ENCODE measurements at places on chromosomes 6 and 20.

GRCh38 chr6:16136621-16137450 lies 8.0 kb downstream of the MYLIP start:
- DNase-seq = peak; percentile 69

- DNase-seq = no peak
Observed at GRCh38 chr20:47111576-47111975, 216.9 kb downstream of the EYA2 start.

GRCh38 chr6:9564021-9564420 lies 850.9 kb downstream of the TFAP2A start:
- DNase-seq = no peak

GRCh38 chr20:48411245-48411644 lies 416.6 kb downstream of the PREX1 start:
- DNase-seq = no peak

- DNase-seq = no peak
Observed at GRCh38 chr20:58697867-58698703, 5.5 kb downstream of the NPEPL1 start.

DNA sequence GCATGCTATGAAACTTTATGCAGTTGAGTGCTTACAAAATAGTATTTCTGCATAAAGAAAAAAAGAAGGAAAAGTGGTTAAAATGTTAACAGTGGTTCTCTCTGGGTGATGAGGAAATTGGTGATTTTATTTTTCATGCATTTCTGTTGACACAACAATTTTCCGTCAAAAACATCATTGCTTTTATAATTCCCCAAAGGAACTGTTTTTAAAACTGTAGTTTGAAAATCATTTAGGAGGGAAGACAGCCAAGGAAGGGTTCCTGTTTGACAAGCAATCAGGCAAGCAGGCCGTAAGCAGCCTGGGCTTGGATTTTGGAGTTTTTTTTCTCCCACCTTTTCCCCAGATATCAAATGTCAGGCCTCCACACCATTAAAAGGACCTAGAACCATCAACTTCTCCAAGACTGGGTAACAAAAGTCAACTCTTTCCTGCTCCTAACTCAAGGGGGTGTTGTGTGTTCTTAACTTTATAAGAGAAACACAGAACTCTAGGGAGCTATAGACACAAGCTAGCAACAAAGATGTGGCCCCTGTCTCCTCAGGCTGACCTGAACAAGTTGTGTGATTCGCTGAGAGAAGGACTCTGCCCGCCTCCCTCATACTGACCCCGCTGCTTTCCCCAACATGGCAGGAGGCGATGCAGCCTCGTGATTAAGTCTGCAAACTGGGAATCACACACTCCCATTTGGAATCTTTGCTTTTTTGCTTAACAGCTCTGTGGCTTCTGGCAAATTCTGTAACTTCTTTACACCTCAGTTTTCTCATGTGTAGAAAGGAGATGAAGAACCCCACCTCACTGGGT lies 146.6 kb downstream of the BCAS1 start:
- DNase-seq = no peak

DNA sequence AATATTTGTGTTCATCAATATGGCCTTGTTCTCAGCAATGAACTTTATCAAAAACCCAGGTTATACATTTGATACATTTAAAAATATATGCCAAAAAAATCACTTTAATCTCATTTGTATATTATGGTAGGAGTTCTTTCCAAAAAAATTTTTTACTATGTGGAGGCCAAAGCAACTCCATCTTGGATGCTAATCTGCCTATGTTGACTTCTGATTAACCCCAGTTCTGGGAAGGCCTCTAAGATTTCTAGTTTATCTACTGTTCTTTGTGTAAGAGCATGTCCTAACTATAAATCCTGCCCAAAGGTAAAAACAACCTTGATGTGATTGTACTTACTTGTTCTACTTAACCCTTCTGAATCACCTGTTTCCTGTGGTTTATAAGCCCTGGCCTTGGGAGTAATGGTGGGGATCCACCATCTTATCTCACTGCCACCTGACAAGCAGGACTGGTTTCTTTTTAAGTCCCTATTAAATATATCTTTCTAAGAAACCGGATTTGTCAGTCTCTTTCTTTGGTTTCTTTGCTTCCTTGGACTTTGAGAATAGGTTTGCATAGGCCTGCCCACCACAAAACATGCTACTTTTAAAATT lies 46.7 kb downstream of the RNGTT start:
- DNase-seq = no peak

- no peak for DNase-seq
Observed at GRCh38 chr6:27892649-27893058, 19.5 kb downstream of the OR2B2 start.

- DNase-seq = no peak
Observed at GRCh38 chr6:137780447-137781034, 86.5 kb upstream of the TNFAIP3 start.

DNA sequence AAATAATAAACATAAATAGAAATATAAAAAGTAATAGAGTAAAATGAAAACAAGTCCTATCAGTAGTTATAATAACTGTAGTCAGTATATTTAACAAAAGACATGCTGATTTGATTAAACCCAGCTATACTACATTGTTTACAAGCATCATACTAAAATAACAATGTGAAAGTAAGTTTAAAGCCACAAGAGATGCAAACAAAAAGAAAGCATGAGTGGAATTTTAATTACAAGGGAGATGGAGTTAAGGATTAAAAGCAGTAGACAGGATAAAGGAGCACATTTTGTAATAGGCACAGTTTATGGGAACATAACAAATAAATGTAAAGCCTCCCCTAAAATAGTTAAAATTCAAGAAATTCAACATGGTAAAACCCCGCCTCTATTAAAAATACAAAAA lies 41.5 kb downstream of the SENP6 start:
- DNase-seq = no peak

- no peak for DNase-seq
Observed at GRCh38 chr6:164692772-164693510, 616.5 kb downstream of the C6orf118 start.

DNA sequence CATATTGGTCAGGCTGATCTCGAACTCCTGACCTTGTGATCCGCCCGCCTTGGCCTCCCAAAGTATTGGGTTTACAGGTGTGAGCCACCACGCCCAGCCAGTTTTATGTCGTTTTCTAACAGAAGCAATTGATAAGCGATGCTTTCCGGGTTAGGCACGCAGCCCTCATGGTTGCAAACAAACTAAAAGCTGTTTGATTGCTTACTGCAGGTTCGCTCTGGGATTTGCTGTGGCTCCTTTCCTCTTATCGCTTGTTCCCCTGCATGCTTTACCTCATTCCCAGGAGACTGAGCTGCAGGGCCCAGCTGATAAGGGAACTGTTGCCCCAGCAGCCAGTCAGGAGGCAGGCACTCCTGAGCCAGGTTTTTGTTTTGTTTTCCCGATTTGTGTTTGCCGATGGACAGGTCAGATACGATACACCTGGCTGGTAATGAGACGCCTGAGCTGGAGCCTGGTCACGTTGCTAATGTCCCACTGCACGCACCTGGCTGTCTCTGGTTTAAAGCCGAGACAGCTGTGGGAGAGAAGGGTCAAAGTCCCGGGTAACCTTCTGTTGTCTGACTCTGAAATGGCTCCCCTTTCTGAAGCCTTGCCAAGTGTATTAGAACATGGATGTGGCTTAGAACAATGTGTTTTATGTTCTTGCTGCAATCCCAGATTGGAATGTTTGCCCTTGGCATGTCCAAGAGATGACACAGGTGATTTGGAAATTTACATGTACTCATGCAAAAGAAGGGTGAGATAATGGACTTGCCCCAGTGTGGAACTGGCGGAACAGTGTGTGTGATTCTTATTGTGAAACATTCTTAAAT lies 19.9 kb downstream of the DSP start:
- peak; percentile 44 for DNase-seq

GRCh38 chr20:13101706-13102105 lies 92.9 kb downstream of the SPTLC3 start:
- no peak for DNase-seq

DNA sequence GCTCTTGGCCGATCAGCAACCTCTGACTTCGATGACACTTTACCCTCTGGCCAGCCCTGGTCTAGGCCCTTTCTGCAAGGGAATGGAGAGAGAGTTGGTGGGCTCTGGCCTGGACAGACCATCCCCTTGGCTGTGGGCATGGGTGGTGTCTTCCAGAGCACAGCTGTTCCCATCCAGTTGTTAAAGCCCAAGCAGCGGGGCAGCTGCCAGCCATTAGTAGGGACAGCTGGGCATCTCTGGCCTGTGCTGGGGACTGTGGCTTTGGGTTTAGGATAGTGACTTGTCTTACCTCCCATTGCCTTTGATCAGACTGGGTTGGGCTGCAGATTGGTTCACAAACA lies 2.8 kb downstream of the CDC25B start:
- no peak for DNase-seq

- no peak for DNase-seq
Observed at GRCh38 chr6:84344005-84344404, 116.6 kb upstream of the CEP162 start.

DNA sequence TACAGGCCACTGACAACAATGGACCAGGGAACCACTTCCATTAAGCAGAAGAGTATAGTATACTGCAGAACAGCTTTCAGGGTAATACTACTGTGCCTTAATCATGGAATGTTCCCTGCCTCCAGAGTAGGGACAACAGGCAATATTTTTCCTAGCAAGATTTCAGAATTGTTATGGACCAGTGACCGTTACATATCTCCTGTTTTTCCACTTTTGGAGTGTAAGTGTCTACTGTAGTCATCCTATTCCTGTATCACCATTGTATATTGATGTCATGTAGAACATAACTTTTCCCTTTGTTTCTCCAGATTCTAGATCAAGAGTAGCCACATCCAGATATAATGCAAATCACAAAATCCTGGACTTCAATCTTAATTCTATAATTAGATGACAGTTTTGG lies 1.9 kb upstream of the GJE1 start:
- no peak for DNase-seq

GRCh38 chr6:19864285-19864684 lies 27.1 kb downstream of the ID4 start:
- DNase-seq = no peak

GRCh38 chr6:30035784-30036183 lies 25.3 kb upstream of the POLR1H start:
- DNase-seq = no peak

- no peak for DNase-seq
Observed at GRCh38 chr6:17267566-17267965, 13.6 kb upstream of the RBM24 start.

- DNase-seq = no peak
Observed at GRCh38 chr6:43871933-43872332, 101.9 kb downstream of the VEGFA start.

DNA sequence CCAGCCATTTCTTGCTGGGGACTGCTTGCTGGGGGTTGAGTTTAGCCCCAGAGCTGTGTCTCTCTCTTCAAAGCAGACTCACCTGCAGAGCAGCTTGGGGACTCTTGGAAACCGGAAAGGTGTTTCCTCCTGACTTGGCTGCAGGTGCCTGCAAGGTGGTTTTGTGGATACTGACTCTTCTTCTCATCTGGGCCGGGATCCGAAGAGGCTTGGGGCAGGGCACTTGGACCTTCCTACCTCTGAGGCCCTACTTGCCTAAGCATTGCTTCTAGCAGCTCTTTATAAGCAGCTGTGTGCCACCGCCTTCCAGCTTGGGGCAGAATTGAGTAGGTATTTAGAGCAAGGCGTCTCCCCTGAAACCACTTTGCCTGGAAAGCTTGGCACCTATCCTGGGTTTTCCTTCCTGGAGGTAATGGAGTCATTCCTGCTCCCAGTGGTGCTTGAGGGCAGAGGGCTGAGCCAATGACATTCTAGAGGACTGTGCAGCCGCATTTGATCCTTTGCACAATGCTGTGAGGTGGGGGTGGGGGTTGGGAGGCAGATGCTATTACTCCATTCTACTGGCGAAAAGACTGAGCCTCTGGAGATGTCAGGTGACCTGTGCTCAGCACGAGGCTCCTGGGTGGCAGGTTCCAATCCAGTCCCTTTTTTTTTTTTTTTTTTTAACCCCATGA lies 3.4 kb upstream of the CTSZ start:
- DNase-seq = peak; percentile 50

- DNase-seq = no peak
Observed at GRCh38 chr6:53015486-53015885, 20.4 kb upstream of the GSTA4 start.

DNA sequence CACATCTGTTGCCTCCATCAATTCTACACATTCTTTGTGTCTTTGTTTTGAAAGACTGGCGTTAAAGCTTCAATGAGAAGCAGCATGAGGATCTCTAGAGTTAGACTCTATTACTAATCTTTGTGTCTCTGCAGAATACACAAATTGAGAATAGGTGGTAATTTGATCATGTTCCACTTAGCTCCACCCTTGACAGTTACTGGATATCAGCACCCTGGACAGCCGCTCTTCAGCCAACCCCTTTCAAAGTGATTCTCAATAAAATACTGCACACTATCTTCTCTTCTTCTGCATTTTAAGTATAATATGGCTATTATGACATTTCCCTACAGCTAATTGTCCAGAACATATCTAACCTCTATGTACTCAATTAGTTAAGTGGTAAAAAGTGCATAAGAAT lies 54.3 kb upstream of the CNR1 start:
- peak; percentile 3 for DNase-seq

GRCh38 chr20:58698741-58699622 lies 6.4 kb downstream of the NPEPL1 start:
- no peak for DNase-seq

DNA sequence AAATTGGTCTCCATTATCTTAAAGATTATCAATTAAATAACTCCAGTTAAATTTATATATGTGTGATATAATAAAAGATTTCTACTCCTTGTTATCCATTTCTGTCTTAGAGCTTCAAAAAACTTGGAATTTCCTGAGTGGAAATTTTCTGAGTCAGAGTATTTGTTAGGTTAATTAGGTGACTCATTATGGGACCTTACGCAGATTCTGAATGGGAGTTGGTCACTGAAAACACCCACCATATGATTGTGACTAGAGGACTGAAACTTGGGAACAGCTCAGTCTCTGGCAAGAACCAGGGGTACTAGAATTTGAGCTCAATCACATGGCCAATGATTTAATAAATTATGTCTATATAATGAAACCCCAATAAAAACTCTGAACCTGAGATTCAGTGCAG lies 125.4 kb upstream of the HMGCLL1 start:
- no peak for DNase-seq

DNA sequence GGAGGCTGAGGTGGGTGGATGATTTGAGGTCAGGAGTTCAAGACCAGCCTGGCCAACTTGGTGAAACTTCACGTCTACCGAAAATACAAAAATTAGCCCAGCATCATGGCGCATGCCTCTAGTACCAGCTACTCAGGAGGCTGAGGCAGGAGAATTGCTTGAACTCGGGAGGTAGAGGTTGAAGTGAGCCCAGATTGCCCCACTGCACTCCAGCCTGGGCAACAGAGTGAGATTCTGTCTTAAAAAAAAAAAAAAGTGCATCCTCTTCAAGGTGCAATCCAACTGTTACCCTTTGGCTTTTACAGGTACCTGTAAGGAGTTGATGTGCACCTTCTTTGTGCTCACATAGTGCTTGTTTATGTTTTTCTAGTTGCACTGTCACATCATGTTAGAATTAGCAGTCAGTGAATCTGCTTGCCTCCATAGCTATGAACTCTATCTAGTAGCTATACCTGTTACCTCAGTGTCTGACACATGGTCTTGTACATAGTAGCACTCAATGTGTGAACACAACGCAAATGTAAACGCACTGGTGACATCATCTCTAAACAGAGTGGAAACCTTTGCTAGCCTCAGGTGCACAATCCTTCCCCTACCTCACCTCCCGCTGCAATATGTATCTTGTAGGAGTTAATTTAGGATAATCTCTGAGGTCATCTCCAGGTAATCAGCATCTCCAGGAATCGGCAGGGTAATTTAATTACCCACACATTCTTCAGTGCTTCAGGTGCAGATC lies 9.7 kb downstream of the MSH5 start:
- no peak for DNase-seq

Measured in urothelium cell line (cell line).